ENCODE measurements at places on chromosomes 4 and X. TPM values are rescaled to one million over a fixed set of nuclear protein-coding genes. Genes with fewer than 3 reads are reported as not detected.
A peak's percentile ranks its signal among the peaks of the same experiment; 100 is the strongest.

PLAC1 gene
- not detected for total RNA-seq

STOX2 gene
- 6.6 TPM for total RNA-seq

GPR50 gene
- total RNA-seq: 0.12 TPM

DNA sequence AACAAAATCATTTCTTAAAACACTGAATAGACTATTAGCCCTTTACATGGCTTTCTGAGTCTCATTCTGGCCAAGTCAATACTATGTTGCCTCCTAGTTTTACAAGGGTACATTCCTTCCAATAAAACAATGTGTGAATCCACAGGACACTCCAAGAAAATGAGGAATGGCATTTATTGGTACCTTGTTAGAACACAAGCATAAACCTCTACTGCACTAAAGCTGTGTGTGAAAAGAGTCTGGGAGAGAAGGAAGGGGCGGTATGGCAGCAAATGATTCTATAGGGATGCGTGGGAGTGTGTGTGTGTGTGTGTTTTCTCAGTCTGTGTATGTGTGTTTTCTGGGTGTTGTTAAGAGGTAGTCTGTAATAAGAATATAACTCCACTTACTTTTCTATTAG lies 48.9 kb downstream of the CXCL1 start:
- no peak for DNase-seq

GRCh38 chr4:5972571-5972970 lies 45.7 kb downstream of the C4orf50 start:
- DNase-seq: no peak

DNA sequence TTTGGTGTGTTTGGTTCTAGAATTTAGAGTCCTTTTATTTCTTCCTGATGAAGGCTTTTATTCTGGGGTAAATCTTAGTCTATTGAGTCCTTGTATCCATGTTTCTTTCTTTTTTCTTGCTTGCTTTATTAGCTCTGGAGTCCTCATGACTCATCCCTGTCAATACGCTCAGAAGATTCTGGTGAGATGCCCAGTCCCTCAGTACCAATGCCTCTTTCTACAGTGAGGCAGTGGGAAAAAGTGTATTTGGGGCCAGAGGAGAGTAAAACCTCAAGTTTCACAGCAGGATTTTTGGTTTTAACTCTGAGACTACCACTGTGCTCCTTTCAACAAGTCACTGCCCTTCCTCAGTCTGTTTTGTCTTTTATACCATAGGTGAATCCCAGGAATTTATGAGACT lies 368.0 kb downstream of the GBA3 start:
- DNase-seq: peak; percentile 16

- DNase-seq: peak; percentile 13
Measured at GRCh38 chrX:133350751-133351150, 64.5 kb downstream of the GPC4 start.

DNA sequence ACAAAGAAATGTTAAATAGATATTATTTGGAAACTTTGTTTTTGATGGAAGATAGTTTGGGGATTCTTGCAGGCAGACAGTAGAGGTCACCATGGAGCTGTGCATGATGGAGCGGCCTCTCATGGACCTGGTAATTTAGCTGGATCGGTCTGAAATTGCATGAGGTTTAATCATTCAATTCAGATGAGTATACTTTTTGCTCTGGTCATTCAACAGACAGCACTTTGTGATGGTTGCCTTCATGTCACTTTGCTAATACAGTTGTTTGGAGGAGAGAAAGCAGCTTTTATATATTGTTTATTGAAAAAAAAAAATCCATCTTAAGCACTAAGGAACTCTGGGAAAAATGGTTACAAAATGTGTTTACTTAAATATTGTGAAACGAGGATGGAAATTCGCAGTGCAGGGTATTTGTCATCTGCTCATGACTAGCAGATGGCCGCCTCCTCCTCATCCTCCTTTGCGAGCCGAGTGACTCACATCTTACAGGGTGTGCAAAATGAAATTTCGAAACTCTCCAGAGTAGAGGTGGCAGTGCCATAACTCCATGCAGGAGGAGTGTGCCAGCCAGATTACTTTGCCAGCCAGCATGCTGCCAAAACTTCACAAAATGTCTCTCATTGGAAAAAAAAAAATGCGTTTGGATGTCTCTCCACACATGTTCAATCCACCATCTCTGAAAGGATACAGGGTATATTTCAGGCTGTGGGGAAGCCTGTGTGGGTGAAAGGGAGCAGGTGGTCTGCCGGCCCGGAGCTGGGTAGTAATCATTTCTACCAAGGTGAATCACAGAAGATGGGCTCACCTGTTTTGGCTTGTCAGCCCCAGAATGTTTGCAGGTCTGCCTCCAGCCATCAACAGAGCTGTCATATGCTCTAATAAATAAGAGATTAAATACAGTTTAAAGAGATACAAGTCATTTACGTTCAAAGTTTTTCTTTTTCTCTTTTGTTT lies 314.9 kb upstream of the DIPK2B start:
- DNase-seq: peak; percentile 27

DNA sequence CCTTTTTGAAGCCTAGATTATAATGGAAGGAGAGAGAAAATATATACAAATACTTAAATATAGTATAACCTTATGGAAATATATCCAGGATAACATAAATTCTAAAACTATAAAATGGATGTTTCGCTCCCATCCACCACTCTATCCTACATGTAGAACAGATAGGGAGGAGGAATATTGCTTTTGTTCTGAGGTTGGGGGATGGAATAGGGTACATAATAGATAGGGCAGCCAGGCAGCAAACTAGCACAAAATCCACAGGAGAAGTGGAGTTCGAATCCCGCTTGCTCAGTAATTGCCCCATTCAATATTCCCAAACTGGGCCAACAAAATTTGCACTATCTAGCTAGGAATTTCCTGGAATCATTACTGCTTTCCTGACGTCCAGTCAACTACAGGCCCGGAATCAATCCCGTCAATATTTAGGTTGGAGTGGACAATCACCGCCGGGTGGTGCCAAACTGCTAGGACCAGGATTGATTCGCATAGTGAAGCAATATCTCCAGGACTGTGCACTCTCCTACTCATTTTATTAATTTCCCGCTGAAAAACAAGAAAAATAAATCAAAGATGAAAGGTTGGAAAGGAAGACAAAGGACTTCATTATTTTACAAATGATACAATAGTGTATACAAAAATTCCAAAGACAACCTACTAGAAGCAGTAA lies 40.4 kb upstream of the PAPSS1 start:
- peak; percentile 33 for DNase-seq

- no peak for DNase-seq
Measured at GRCh38 chr4:128550060-128550459, 259.4 kb upstream of the JADE1 start.

GRCh38 chrX:71992711-71993110 lies 82.1 kb downstream of the NHSL2 start:
- DNase-seq: no peak

DNA sequence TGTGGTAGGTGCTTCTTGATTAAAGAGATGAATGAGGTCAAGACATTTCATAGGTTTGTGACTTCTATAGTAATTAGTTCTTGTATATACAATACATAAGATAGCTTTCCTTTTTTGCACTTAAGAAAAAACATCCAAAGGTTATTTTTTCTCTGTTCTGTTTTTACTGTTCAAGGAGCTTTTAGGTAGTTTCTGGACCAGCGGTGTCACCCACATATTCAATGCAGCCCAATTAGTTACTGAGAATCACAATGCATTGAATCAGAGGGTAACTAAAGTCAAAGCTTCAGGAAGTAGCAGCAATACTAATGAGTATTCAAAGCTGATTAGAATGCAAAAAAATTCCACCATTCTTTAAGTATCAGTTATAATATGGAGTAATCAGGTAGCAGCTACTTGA lies 211.6 kb downstream of the SH2D1A start:
- no peak for DNase-seq

GRCh38 chr4:114180481-114180880 lies 201.0 kb upstream of the ARSJ start:
- peak; percentile 26 for DNase-seq

DNA sequence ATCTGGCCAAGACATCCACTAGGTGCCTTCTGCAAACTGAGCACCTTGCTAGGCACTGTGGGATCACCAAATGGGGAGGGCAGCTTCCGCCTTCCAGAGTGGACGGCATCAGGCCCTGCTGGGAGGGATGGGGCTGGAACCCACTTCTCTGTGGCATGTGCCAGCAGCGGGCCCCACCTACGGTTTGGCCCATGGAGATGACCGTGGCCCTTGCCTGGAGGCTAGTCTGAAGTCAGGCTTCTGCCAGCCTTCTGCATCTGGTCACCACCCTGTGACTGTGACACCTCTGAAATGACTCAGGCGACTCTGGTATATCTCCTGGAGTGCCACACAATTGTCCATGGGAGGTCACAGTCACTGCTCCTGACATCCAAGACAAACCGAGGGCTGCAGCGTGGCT lies 7.2 kb downstream of the SSR4 start:
- DNase-seq: no peak

DNA sequence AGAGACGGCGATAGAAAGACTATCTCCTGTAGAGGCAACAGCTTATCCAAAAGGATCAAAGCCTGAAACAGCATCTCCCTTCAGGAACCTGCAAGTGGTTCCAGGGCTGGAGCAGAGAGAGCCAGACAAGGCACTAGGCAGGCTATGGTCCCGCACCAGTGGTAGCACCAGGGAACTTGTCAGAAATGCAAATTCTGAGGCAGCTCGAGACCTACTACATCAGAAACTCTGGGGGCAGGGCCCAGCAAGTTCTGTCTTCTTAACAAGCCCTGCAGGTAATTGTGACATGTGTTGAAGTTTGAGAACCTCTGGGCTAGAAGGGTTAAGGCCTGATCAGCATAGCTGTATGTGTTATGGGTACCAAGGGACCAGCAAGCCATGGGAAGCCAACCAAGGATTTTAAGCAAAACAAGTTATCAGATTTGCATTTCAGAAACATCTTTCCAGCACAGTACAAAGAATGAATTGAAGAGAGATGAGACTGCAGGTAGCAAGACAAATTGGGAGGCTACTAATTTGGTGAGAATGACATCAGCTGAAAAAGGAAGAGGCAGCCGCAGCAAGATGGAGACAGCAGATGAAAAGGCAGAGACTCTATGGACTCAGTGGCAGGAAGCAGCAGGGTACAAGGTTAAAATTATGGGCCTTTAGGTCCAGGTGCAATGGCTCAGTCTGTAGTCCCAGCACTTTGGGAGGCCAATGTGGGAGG lies 139.7 kb downstream of the TSPAN5 start:
- no peak for DNase-seq

GRCh38 chr4:94390804-94391410 lies 48.3 kb upstream of the HPGDS start:
- DNase-seq: no peak

- no peak for DNase-seq
Measured at GRCh38 chr4:169361756-169362155, 91.0 kb upstream of the SH3RF1 start.

DNA sequence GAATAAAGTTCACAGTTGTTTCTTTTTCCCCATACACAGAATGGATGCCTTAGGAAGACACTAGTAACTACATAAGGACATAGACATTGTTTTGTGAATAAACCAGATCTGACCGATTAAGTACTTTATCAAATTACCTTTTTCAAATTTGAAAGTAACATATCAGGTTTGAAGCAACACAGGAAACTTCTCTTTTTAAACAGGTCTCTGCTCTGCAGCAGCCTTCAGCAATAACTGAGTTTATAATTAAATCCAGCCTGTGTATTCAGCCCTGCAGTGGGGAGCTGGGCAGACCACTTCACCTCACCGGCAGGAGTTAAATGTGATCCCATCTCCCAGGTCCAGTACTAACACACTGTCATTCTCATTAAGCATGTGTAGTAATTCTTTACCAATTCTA lies 68.3 kb upstream of the ATOH1 start:
- no peak for DNase-seq

- DNase-seq: no peak
Measured at GRCh38 chr4:94489098-94489497, 37.4 kb downstream of the PDLIM5 start.

- no peak for DNase-seq
Measured at GRCh38 chrX:148049441-148049840, 68.3 kb downstream of the FMR1NB start.

Measured in mucosa of gallbladder (tissue), 1 donor.